H9 (cell line): ENCODE measurements at places on chromosomes 11 and 22.

GRCh38 chr11:114017723-114018122 is 41.8 kb upstream of the ZBTB16 start:
- no peak for DNase-seq
- H3K36me3 ChIP-seq, result no peaks in the 10 kb centered on the region
- H3K27me3 ChIP-seq, result no peaks in the 10 kb centered on the region
- no peak overlapping the region for H3K4me3 ChIP-seq
- no peaks in the 10 kb centered on the region for H3K4me1 ChIP-seq

- peaks cover 10% of the 10 kb centered on the region for H3K36me3 ChIP-seq
- no peak overlapping the region for H3K27ac ChIP-seq
- no peak overlapping the region for H3K4me3 ChIP-seq
- no peaks in the 10 kb centered on the region for H3K4me1 ChIP-seq
Measured at GRCh38 chr22:42052765-42053164, 17.8 kb downstream of the NAGA start.

DNA sequence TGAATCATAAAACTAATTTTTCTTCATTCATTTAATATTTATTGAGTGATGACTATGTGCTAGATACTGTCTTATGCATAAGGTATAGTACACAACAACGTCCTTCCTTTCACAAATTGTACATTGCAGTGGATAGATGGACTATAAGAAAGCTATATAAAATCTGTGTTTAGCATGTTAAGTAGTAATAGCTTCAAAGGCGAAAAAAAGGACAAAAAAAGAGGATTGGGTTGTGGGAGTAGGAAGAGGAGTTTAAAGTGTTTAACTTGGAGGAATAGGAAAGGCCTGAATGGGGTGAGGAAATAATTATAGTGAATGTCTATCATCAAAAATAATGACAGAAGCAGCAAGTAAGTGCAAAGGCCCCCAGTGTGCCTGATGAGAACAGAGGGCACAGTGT is 565.4 kb upstream of the LUZP2 start:
- no peaks in the 10 kb centered on the region for H3K4me1 ChIP-seq
- no peaks in the 10 kb centered on the region for H3K27me3 ChIP-seq
- H3K27ac ChIP-seq, result no peak overlapping the region
- H3K4me3 ChIP-seq, result no peak overlapping the region

DNA sequence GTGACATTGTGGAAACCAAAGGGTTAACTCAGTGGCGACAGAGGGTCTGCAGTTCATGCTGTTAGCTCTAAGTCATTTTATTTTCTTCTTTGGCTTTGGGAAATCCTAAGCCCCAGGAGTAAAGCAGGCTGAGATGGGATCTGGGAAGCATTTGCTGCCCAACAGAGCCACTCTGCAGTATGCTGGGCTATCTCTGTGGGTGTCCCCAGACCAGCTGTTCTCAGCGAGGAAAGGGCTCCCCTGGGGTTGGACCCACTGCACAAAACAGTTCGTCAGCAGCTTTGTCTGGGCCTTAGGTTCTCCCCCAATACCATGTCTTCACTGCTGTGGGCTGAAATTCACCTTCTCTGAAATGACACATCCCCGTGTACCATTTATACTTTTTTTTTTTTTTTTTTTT is 34.0 kb downstream of the KREMEN1 start:
- H3K27me3 ChIP-seq, result no peaks in the 10 kb centered on the region
- H3K27ac ChIP-seq, result no peak overlapping the region
- no peak for DNase-seq

DNA sequence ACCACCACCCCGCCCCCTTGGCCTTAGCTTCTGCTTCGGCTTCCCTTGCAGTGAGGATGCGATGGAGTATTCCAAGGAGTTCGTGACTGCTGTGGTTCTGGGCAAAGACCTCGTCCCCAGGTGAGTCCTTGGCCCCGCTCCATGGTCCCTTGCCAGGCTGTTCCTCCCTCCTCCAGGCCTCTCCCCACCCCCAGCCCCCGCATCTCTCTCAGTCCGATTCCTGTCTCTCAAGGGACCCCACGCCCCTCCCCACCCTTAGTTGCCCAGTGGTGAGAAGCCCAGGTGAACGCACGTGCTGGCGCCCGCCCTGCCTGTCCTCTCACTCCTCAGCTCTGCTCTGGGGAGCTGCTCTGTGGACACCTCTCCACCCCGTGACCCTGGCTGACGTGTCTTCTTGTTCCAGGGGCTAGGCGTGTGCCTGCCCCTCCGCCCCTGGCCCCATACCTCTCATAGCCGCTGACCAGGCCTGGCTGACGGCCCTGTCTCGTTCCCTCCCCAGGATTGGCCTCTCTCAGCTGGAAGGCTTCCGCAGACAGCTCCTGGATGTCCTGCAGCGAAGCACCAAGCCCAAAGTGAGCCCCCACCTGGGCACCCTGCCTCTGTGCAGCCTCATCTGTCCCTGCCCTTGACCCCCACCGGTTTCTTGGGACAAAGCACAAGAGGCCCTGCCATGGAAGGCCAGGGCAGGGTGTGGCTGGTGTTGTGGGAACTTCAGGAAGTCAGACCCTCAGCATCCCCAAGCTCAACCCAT is 14.6 kb upstream of the MYRF start:
- H3K27me3 ChIP-seq, result no peaks in the 10 kb centered on the region
- no peak overlapping the region for H3K27ac ChIP-seq
- no peak overlapping the region for H3K4me3 ChIP-seq
- no peaks in the 10 kb centered on the region for H3K4me1 ChIP-seq
- peak; percentile 55 for DNase-seq
- H3K36me3 ChIP-seq, result peaks cover 32% of the 10 kb centered on the region

DNA sequence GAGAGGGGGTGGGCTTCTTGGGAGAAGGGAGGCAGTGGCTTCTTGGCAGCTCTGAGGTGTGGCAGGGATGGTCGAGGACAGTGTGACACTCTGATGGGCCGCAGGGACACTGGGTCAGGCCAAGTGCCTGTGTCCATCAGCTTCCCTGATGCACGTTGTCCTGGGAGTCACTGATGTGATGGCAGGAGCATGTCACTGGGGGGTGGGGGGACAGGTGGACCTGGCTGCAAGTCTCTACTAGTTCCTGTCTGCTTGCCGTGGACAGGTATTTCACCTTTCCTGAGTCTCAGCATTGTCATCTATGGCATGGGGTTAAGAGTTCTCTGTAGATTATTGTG is 592.9 kb downstream of the TBC1D22A start:
- H3K36me3 ChIP-seq, result peaks cover 2% of the 10 kb centered on the region
- DNase-seq, result no peak
- H3K4me1 ChIP-seq, result no peaks in the 10 kb centered on the region
- no peak overlapping the region for H3K4me3 ChIP-seq
- H3K27me3 ChIP-seq, result no peaks in the 10 kb centered on the region

GRCh38 chr11:13009921-13010748 is 1.0 kb downstream of the RASSF10 start:
- H3K27ac ChIP-seq, result no peak overlapping the region
- H3K4me1 ChIP-seq, result peaks cover 8% of the 10 kb centered on the region; the same call in 1 of the 2 replicates
- peaks cover 15% of the 10 kb centered on the region for H3K36me3 ChIP-seq
- DNase-seq, result peak; percentile 69

DNA sequence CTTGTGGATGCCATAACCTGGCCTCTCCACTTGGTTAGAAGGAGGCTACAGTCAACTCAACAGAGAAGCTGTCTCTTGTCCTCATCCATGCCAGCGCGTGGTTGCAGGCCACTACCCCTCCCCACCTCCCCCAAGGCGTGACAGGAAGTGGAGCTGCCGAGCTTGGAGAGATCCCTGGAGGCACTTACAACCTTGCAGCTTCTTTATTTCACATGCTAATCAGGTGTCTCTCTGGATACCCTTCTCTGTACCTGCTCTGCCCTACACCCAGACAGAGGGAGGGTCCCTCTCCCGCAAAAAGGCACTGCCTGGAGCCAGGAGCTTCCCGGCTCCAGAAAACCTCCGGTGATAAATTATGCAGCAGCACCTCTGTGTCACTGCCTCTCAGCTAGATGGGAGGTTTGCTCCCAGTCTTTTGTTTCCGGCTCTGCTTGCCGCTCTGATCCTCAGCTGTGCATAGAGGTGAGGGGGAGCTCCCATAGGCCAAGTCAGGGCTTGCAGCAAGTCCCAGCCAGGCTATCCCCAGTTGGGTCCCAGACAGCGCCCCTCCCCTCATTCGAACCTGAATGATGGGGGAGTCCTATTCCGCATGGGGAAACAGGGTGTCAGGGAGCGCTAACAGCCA is 5.7 kb downstream of the LRP4 start:
- peak; percentile 92 for DNase-seq
- H3K27me3 ChIP-seq, result no peaks in the 10 kb centered on the region; the same call in 1 of the 2 replicates
- H3K4me3 ChIP-seq, result peak overlapping the region; percentile 78
- H3K27ac ChIP-seq, result peak overlapping the region; percentile 68

DNA sequence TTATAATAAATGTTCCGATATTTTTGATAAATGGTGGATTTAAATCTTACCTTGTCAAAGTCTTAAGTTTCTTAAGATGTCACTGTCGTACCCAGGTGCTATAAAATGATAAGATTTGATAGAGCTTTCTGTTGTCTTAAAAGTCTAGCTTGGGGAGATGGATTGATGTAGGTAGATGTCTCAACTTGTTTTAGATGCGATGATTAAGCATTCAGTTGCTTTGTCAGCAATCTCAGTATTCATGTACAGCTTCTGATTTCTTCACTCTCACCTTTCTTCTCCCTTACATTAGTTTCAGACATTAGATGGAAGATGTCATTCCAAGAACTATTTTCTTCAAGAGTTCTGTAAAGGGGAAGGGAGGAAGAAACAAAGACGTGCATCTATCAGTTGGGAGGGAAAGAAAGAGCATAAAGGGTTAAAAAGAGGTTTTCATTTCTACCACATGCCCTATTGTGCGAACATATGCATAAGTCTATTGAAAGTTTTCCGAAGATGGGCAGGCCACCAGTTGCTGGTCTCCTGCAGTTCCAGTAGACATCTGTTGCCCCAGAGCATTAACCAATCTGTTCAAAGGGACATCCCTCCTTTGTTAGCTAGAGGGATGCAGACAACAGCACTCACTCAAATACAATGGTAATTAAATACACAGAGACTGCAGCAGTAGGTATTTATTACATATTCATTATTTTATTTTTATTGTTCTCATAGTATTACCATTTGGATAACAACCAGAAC is 38.4 kb downstream of the ZC3H12C start:
- DNase-seq, result no peak
- no peak overlapping the region for H3K27ac ChIP-seq
- H3K27me3 ChIP-seq, result no peaks in the 10 kb centered on the region

DNA sequence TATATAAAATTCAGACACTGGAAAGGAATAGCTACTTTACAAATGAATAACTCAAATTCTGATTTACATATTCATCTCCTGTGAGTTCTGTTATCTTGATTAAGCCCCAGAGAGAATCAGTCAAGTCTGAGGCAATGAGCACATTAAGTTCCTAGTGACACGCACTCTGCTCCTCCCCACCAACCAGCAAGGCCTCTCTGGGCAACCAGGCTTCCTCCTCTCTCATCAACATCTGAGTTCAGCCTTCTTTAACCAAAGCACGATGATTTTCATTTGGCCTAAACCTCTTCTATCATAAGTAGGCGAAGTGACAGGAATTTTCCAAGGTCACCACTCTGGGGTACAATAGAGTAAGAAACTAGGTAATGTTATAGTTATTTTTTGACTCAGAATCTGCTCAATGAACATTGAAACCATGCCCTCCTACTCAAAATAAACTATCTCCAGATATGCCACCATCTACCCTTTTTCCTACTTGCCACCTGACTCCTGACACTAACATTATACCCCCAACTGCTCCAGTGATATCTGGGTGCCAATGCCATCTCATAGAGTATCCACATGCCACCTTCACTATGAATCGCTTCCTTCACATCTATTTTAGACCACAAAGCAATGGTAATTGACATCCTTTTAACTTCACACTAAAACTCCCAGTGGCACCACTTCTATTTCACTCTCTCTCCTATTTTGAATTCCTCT is 114.8 kb downstream of the FAM76B start:
- H3K27ac ChIP-seq, result no peak overlapping the region
- no peaks in the 10 kb centered on the region for H3K27me3 ChIP-seq
- H3K36me3 ChIP-seq, result no peaks in the 10 kb centered on the region
- H3K4me1 ChIP-seq, result no peaks in the 10 kb centered on the region

- H3K4me1 ChIP-seq, result peaks cover 5% of the 10 kb centered on the region; the same call in 1 of the 2 replicates
- no peak overlapping the region for H3K27ac ChIP-seq
Measured at GRCh38 chr11:14973621-14974514, 1.7 kb upstream of the CALCA start.

GRCh38 chr11:68584097-68584496 is 100.2 kb upstream of the GAL start:
- no peaks in the 10 kb centered on the region for H3K4me1 ChIP-seq
- no peaks in the 10 kb centered on the region for H3K27me3 ChIP-seq
- DNase-seq, result peak; percentile 82
- H3K27ac ChIP-seq, result no peak overlapping the region

- peak overlapping the region; percentile 87 for H3K4me3 ChIP-seq
- no peaks in the 10 kb centered on the region for H3K4me1 ChIP-seq
- H3K27ac ChIP-seq, result no peak overlapping the region
Measured at GRCh38 chr11:19713196-19714021, 772 bp downstream of the NAV2 start.

GRCh38 chr11:59425131-59425530 is 1.1 kb downstream of the OR5A2 start:
- peaks cover 5% of the 10 kb centered on the region; the same call in 1 of the 2 replicates for H3K4me1 ChIP-seq
- no peaks in the 10 kb centered on the region for H3K27me3 ChIP-seq
- no peak overlapping the region for H3K4me3 ChIP-seq
- H3K36me3 ChIP-seq, result no peaks in the 10 kb centered on the region
- H3K27ac ChIP-seq, result no peak overlapping the region

GRCh38 chr22:19772673-19773469 is 12.3 kb downstream of the TBX1 start:
- no peak overlapping the region for H3K4me3 ChIP-seq
- H3K27ac ChIP-seq, result no peak overlapping the region
- peaks cover under 1% of the 10 kb centered on the region; the same call in 1 of the 2 replicates for H3K4me1 ChIP-seq
- H3K36me3 ChIP-seq, result no peaks in the 10 kb centered on the region
- DNase-seq, result no peak

DNA sequence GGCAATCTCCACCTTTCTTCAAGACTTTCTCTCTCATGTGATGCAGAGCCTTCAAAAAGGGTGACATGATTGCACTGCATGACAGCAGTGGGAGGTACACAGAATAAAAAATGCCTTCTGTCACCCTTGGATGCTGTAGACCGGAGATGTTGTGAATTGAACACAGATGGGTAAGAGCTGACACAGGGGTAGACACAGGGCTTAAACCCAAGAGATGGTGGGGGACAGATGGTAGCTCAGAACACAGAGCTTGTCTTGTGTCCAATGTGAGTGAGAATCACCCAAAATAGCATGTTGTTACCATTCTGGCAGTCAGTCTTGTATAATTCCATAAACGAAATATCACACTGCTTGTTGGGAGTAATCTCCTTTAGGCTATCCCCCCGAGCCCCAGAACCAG is 69.9 kb downstream of the JRKL start:
- peaks cover 16% of the 10 kb centered on the region for H3K36me3 ChIP-seq
- no peaks in the 10 kb centered on the region for H3K27me3 ChIP-seq
- H3K4me3 ChIP-seq, result no peak overlapping the region
- H3K27ac ChIP-seq, result no peak overlapping the region

GRCh38 chr11:67780056-67780455 is 105.6 kb upstream of the ALDH3B2 start:
- H3K36me3 ChIP-seq, result no peaks in the 10 kb centered on the region
- no peaks in the 10 kb centered on the region for H3K27me3 ChIP-seq
- no peak overlapping the region for H3K27ac ChIP-seq
